ENCODE measurements at places on chromosomes 1 and 21. TPM values are rescaled to one million over a fixed set of nuclear protein-coding genes. Genes with fewer than 3 reads are reported as not detected.
A peak's percentile ranks its signal among the peaks of the same experiment; 100 is the strongest.

- DNase-seq: no peak
Measured at GRCh38 chr21:26850116-26850643, 5.0 kb upstream of the ADAMTS1 start.

- DNase-seq: no peak
Measured at GRCh38 chr1:159737238-159737916, 23.0 kb upstream of the CRP start.

LAMTOR2 gene
- 59.9 TPM for total RNA-seq

RGS4 gene
- 99.0 TPM for total RNA-seq

- no peak for DNase-seq
Measured at GRCh38 chr1:2912424-2913061, 108.7 kb upstream of the ACTRT2 start.

CDA gene
- not detected for total RNA-seq

- DNase-seq: no peak
Measured at GRCh38 chr1:227170361-227171166, 147.7 kb downstream of the CDC42BPA start.

- DNase-seq: peak; percentile 92
Measured at GRCh38 chr1:37471345-37472231, 2.8 kb upstream of the ZC3H12A start.

HFM1 gene
- 0.29 TPM for total RNA-seq
